Nucleus accumbens (tissue), 56 donors: ENCODE measurements at places on chromosomes 2 and 18.

GRCh38 chr2:39494784-39495251 is 57.7 kb upstream of the MAP4K3 start:
- no peak for DNase-seq

DNA sequence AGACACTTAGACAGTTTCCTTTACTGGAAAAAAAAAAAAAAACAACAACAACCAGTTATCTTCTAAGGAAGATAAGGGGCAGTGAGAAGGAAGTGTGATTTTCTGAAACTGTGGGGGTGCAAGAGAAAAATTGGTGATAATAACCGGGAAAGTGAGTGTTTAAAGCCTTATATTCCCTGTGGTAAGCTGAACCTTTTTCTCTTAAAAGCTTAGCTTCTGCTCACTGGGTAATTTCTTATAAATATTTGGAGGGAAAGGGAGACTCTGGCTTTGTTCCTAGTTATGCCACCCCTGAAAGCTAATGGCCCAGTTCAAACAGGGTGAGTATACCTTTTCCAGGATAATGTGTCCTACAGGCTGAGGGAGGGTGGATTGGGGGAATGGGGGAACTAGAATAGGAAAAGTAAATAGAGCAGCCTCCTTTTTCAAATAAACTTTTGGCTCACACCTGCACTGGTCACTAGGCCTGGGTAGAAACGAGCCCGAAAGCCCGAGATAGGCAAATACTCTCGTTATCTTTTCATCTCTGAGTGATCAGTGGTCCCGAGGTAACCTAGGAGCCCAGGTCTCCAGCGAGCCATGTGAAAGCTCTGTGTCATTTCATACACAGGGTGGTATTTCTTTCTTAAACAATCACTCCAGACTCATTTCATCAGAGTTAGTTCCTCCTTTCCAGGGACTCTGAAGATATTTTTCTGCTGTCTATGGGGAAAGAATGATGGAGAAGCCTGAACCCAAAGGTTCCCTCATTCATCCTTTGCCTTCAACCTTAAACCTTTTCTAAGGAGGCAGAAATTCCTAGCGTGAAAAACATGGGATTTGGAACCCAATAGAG is 15.5 kb upstream of the SRBD1 start:
- DNase-seq, result no peak

DNA sequence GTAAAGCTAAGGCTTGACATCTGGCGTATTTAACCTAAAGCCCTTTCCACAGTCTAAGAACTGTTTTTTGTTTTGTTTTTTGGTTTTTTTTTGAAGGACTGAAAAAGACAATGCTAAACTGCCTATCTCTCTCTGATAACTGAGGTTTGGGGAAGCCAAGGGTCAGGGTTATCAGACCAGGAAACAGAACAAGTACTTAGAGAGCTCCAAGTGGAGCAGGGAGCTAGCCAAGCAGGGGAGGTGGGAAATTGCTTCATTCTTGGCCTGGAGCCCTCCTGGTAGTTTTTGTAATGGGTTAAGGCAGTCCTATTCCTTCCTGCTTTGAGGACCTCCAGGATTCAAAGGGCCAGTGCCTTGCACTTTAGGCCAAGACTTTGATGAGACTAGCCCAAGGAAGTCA is 154.3 kb upstream of the LTBP1 start:
- DNase-seq, result no peak

DNA sequence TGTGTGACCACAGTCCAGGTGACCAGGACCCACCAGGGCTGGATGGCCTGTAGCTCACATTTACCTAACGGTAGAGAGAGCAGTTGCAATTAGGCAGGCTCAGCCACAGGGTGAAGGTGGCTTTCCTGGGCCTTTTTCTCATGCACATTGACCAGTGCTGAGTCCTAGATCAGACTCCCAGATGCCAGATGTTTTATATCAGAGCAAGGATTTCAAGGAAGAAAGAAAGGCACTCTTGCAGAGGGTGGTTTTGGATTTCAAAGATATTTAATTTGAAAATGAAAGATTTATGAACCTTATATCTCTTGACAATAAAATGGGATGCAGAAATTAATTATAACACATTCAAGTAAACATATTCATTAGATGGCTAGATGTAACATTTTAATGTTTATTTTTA is 694.2 kb upstream of the GYPC start:
- DNase-seq, result no peak

GRCh38 chr18:23745366-23745765 is 56.1 kb downstream of the LAMA3 start:
- no peak for DNase-seq

DNA sequence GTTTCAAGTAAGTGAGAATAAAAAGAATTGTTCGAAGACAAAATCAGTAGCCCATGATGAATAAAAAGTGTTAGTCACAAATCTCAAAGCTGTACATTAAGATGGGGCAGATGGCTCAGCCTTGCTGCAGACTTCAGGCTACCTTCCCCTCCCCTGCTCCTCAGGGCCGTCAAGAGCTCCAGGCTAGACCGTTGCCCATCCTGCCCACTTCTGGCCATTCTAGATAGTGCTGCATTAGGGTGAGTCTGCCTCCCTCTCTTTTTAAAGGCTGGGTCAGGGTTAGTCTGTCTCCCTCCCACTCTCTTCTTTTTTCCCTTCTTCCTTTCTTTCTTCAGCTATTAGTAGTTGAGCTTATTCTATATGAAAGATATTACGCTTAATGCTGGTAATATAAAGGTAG is 86.0 kb downstream of the MAPRE2 start:
- DNase-seq, result no peak

GRCh38 chr2:50963734-50964133 is 68.2 kb downstream of the NRXN1 start:
- no peak for DNase-seq

GRCh38 chr18:58762781-58763171 is 91.5 kb downstream of the MALT1 start:
- no peak for DNase-seq

DNA sequence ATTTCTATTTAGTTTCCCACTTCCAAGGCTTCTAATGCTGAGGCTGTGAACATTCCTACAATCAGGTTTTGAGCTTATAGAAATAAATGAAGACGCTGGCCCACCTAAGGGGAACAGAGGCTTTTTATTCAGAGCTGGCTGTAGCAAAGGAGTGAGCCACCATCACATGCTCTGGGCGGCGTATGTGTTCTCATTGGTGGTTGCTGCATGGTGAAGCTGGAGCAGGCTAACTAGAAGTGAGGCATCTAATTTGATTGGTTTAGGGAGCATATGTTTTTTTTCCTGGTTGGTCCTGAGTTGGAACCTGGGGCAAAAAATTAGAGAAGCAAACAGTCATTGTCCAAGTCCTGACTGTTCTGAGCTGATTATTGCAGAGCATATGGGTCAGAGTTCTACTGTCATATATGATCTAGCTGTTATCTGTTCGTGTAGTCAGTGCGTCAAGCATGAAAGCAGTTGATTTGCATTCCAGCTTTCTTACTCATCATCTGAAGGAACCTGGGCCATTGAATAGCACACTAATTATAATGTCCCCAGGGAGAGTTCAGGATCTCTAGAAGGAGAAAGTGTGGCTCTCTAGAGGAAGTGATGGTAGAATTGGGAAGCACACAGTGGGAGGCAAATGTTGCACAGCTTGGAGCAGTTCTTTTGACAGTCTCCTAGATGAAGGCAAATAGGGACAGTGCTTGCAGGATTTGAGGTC is 279.6 kb downstream of the PARD3B start:
- no peak for DNase-seq

- no peak for DNase-seq
Observed at GRCh38 chr2:112277596-112278220, 2.3 kb downstream of the ZC3H6 start.
